ENCODE measurements at places on chromosomes 12 and 14.

GRCh38 chr12:87254381-87255030 is 774.7 kb downstream of the C12orf50 start:
- DNase-seq: no peak

DNA sequence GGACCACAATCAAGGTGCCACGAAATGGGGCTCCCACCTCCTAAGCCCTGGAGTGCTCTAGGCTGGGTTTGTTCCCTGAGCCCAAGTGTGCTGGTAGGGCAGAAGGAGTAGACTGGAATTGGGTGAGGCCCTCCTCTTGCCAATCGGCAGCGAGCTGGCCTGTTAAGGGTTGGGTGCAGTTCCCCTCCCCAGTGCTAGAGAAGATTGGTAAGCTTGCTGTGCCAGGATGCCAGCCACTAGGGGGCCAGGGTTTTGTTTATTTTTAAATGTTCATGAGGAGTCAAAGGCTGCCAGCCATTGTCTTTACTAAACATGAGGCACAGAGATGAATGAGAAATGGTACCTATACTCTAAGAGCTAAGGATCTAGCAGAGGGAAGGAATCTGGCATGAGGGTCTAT is 79.7 kb downstream of the SPTB start:
- no peak for DNase-seq

DNA sequence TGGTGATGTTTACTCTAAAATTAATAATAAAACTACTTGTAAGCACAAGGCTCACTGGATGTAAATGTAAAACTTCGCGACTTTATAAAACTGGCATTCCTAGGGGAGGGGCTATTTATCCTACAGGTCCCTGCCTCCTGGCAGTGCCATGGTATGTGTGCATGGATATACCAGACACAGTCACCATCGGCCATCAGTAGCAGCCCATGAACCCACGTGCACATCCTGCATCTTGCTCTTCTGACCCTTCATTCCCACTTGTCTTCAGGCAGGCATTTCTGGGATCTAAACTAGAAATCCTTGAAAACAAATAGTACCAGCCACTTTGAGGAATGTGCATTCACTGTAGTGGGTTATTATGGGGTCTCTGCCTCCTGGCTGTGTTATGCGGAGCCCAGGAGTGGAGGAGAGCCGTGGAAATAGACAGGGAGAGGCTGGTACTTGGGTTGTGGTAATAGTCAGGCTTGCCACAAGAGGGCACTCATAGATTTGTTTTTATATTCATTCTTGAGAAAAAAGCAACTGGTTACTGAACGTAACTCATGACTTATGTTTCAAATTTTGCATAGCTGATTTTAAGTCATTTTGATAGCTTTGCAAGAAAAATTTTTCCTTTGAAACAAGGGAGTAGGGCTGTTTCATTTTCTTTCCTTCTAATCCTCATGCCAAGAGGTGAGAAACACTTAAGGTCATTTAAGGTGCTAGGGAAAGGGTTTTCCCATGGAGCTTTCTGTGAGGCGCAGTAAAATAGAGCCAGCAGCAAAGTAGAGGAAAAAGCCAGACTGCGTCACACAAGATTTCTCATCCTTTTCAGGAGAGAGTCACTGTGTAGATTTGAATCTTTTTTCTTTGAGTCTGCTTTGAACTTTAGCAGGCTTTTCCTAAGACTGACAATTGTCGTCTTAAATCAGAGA is 17.4 kb upstream of the GALNT16 start:
- DNase-seq: peak; percentile 54

DNA sequence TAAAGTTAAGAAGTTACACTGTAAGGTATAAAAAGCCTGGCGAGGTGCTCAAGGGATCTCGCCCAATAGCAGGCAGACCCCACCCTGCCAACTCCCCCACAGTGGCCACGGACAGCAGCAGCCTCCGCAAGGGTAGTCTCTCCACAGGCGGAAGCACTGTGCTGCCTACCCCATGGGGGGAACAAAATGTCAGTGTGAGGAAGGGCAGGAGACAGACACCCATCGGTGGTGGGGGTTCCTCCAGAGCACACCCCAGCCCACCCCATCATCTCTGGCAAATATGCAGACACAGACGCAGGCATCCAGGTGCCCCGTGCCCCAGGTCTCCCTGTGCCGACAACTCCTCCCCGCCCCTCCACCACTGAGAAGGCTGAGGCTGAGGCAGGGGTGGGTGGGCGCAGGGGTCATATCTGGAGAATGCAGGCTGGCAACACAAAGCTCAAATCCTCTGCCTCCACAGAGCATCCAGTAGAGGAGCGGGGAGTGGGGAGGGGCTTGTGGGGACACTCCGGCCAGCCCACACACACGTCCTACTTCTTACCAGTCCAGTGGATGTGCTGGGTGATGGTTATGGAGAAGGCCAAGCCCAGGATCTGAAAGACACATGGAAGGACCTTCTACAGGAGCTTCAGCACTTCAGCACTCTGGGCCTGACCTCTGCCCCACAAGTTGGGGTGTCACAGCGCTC is 68.3 kb upstream of the DDX11 start:
- DNase-seq: no peak

DNA sequence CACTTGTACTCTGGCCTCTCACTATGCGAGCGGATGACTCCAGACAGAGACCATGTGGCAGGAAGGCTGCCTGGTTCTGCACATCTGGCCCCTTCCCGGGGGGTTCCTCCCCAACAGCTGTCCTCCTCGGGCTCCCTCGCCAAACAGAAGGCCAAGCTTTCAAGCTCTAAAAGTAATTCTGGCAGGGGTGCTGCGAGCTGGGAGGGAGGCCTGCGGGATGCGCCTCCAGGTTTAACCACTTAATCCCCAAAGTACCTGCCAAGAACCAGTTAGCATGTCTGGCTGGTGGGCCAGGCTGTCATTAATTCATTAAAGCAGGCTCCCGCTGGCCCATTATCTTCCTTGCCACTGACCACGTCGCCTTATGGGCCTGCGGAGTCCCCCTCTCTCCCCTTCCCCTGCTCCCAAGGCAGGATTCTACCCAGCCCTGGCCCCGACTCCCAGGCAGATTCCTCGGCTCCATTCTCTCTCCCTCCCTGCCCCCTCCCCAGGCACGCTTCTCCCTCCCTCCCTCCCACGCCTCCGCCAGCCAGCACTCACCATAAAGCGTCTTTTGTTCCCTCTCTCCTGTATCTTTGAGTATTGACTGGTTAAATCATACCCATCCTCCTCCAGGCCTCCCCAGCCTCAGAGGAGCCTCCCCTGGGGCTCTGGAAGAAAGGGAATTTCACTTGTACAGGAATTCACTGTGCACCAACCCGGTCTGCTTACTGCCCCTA is 4.9 kb downstream of the HRK start:
- DNase-seq: no peak

GRCh38 chr12:818733-819132 is 66.4 kb downstream of the WNK1 start:
- no peak for DNase-seq

GRCh38 chr14:92692822-92693226 is 55.6 kb downstream of the LGMN start:
- DNase-seq: no peak

- no peak for DNase-seq
Measured at GRCh38 chr12:83010169-83010804, 323.6 kb downstream of the TMTC2 start.

DNA sequence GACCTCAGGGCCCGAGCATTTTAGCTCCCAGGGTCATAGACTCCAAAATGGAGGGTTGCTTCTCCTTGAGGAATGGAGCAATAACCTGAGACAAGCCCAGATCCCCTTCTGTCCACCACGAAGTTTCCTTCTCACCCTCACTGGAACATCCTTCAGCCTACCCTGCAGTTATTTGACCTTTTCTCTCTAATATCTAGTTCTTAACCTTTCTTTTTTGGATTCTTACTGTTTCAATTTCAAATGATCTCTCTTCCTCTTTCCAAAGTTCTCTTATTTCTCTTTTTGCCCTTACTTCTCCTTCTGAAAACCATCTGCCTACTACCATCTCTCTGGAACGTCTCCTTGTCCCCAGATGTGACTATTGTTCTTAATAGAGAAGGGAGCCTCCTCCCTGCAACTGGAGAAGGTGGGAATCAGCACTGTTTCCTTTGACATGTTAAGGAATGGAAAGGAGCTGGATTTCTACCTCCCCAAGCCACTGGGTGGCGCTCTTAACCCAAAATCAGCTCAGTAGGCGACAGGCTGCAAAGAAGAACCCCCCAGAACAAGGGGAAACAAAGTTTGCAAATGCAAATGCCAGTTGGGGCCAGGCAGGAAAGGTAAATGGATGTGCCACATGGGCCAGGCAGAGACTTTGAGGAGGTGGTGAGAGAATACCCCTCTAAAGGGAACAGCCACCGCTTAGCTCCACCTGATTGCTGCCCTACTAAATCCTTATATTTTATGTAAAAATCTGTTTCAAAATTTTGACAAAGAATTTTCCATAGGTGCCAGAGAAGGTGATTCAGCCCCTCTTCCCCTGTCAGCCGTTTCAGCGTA is 22.4 kb upstream of the PDE1B start:
- DNase-seq: no peak

DNA sequence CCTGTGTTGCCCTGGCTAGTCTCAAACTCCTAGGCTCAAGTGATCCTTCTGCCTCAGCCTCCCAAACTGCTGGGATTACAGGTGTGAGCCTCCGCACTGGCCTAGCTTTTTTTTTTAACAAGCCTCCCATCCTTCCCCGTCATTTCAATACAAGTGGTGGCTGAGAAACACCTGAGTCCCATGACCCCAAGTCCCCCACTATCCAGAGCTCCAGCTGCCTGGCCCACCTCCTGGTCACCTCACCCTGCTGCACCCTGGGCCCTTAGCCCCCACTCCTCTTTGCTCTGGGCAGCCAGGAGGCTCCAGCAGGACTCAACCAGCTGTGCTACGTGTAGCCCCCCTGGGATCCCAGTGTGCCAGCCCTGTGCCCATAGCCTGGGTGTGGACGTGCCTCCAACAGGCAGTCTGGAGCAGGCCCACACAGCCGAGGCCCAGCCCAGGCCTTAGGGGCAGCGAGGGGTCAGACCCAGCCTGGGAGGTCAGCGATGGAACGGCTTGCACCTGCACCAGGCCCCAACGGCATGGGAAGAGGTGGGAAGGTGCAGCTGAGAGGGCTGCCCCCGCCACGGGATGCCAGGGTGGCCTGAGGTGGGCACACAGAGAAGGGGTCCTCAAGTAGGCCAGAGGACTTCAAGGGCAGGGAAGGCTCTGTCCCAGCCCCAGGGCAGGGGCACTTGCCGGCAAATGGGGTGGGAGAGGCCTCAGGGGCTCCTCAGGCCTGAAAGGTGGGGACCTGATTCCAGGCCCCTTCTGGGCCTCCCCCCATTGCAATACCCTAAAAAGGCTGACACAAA is 6.5 kb downstream of the AHNAK2 start:
- no peak for DNase-seq

- no peak for DNase-seq
Measured at GRCh38 chr14:91545946-91546716, 36.0 kb upstream of the PPP4R3A start.

DNA sequence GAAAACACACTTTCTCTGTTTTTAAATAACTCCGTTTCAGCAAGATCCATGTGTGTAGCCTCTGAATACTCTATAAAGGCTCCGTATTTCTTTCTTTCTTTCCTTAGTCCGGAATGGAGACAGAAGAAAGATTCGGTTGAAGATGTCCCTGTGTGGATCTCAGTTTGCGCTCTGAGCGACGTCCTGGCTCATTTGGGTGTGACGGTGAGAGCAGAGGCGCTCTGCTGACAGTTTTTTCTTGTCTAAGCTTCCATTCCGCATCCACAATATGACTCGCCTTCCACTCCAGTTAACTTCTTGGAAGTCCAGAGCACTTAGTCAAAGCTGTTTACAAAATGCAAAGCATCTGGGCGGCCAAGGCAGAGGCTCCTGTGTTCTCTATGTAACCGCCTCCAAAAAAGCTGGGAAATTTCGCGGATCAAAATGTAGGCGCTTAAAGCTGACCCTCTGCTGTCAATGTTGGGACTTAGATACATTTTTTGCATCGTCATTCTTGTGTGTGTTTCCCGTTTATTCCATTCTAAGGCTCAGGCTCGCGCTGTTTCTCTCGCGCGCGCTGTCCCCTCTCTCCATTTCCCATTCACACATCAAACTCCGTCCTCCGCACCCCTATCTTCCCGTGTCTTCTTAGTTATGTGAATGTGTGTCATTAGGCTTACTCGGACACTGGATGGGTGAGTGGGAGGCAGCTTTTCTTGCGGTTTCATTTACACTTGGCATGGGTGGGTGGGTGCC is 880 bp upstream of the FLRT2 start:
- peak; percentile 44 for DNase-seq

DNA sequence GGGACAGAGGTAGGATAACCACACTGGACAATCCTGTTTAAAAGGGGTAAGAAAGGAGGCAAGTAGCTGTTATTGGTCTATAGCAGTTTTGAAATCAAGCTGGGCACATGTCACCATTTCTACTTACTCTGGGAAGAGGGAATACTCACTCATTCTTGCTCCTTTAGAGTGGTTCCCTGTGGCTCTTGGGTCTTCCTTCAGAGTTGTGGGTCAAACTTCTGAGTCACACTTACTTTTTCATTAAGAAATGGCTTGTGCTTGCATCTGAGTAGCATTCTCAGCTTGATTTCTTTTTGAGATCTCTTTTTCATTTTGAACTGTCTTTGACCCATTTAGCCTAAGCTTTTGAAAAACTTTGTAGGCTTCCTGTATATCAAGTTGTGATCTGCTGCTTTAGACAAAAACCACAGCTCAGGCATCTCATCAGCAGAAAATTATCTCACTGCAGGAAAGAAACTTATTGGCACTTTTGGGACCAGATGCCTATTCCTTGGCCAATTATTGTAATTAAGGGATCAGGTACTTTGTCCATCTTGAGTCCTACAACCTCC is 122.2 kb downstream of the AEBP2 start:
- DNase-seq: no peak

- DNase-seq: no peak
Measured at GRCh38 chr12:105948331-105948730, 190.4 kb downstream of the NUAK1 start.

- no peak for DNase-seq
Measured at GRCh38 chr14:82854901-82855300, 1321.2 kb upstream of the SEL1L start.

DNA sequence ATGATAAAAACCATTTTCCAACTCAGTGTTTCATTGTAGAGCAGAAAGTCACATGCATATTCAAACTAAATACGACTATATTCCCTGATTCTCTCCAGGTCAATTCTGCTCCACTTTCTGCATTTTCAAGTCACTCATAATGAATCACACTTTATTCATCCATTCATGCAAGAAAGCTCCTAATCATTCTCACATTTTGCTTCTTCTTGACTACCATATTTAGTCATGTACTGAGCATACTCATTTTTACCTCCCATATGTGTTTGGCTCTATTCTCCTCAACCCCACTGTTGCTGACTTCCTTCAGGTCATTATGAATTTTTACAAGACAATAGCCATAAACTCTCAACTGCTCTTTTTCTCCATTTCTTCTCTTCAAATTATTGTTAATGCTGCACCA is 43.4 kb upstream of the PIK3C2G start:
- no peak for DNase-seq

DNA sequence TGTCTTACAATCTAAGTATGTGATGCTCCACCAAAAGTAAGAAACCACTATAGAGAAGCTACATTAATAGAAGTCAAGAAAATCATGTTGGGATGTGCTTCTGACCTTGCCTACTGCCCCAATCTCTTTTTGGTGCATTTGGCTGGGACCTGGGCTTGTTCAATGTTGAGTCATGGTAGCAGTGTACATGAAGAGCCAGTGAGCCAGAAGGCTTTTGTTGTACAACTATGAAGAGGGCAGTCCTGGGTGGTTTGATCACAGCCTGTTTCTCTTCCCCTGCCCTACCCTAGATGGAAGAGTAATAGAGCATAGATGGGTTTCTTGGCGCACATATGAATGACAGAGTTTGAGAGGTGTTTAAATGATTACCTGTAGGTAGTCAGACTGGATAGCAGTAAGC is 56.4 kb downstream of the UBR7 start:
- DNase-seq: no peak

All from ovary (tissue), 10 donors.